NCI-H1048 (cell line): ENCODE measurements at places on chromosomes 4 and X.
A peak's percentile ranks its signal among the peaks of the same experiment; 100 is the strongest.

DNA sequence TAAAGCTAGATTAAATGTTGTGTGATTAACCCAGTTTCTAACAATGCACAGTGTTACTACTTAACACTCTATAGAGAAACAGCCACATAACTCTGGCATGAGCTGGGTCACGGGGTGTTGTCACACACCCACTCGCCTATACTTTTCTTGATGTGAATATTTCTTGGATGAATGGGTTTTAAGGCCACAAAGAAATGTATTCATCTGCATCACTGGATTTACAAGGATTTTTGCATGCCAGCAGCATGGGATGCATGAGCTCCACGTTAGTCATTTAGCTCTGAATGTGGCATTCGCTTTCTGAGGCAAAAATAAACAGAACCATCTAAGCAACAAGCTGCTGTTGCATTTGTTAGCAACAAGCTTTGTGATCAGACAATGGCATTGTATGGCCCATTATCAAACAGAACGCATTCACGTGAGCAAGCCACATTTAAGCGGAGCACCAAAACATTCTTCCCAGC is 89.7 kb downstream of the LRP2BP start:
- DNase-seq, result peak; percentile 55

DNA sequence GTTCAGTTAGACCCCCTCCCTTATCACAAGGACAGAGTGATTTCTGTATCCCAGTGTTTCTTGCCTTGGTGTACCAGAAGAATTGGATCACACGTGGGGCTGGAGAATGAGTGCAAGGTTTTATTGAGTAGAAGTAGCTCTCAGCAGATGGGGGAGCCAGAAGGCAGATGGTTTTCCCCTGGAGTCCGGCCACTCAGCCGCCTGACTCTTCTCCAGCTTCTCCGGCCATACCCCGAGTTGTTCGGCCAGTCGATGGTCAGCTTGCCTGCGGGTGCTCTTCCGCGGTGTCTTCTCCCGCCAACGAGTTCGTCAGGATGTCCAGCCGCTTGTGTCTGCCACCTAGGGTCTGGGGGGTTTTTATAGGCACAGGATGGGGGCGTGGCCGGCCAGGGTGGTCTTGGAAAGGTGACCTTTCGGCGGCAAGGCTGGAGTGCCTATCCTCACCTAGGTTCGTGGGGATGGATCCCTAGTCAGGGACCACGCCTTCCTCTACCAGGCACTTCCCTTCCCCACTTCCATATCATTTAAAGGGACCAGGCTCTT is 14.5 kb downstream of the GAB1 start:
- DNase-seq, result no peak

- no peak for DNase-seq
Measured at GRCh38 chrX:302975-303374, 15.6 kb downstream of the GTPBP6 start.

GRCh38 chrX:26597981-26598380 is 382.0 kb downstream of the MAGEB5 start:
- no peak for DNase-seq

- no peak for DNase-seq
Measured at GRCh38 chr4:8914461-8915171, 43.0 kb upstream of the HMX1 start.

GRCh38 chr4:53929955-53930798 is 134.2 kb downstream of the CHIC2 start:
- DNase-seq, result peak; percentile 52

- no peak for DNase-seq
Measured at GRCh38 chrX:99001286-99001685, 1408.8 kb downstream of the PCDH19 start.

DNA sequence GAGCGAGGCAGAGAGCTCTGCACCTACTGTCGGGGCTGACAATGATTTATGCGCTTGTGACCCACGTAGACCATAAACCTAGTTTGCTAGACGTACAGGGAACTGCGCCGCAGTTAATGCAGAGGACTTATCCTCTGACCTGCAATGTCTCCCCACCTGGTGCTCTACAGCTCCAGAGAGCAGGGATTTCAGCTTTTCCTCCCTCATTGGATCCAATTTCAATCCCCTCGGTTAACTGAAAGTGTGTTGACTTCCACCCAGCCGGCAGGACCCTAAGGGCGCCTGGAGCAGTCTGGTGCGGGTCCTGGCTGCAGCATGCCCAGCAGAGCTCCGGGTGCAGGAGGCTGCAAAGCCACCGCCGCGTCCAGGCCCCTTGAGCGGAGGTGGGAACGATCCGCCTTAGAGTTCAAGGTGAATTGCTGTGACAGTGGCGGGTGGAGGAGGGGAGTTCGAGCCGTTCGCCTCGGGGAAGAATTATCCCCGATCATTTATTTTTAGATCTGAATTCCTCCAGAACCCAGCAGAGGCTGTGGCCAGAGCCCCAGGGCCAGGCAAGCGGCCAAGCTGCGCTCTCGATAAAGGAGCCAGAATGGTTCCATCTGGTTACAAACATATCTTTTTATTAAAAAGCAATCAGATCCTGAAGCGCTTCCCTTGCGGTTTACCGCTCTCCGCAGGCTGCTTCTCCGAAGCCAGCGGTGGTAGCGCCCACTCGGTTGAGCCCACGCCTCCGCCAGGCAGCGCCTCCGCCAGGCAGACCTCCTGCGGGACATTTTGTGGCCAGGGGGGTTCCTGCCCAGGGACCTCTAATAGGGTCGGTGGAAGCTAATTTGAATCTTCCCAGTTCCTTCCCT is 66.0 kb downstream of the FBXO8 start:
- no peak for DNase-seq

DNA sequence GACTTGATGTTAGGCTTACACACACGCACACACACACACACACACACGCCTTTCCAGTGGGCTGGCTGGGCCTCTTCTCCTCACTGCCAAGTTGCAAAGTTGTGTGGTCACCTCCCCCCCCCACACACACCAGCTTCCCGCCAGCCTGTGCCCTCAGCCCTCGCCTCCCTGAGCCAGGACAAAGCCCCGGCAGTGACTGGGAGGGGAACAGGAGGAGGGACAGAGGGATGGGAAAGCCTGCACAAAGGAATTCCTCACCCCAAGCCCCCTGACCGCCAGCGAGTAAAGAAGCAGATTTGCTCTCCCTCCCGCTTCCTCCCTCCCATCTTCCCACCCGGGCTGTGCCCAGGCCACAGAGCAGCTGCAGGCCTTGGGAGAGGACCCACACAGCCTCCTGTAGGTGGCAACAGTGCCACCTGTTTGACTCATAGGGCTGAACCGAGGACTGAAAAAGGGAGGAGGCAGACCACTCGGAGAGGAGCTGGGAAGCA is at the start of gene GDPD2:
Gene GDPD2, plus strand, starts transcription at position 464 of the 491 bp plus-strand sequence. CDS start 1,671 bp downstream, outside the sequence.
- no peak for DNase-seq

DNA sequence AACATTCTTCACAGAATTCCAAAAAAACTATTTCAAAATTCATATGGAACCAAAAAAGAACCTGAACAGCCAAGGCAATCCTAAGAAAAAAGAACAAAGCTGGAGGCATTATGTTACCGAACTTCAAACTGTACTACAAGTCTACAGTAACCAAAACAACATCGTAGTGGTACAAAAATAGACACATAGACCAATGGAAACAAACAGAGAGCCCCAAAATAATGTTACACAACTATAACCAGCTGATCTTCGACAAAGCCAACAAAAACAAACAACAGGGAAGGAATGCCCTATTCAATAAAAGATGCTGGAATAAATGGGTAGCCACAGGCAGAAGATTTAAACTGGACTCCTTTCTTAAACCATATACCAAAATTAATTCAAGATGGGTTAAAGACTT is 1189.6 kb downstream of the PCDH18 start:
- no peak for DNase-seq

DNA sequence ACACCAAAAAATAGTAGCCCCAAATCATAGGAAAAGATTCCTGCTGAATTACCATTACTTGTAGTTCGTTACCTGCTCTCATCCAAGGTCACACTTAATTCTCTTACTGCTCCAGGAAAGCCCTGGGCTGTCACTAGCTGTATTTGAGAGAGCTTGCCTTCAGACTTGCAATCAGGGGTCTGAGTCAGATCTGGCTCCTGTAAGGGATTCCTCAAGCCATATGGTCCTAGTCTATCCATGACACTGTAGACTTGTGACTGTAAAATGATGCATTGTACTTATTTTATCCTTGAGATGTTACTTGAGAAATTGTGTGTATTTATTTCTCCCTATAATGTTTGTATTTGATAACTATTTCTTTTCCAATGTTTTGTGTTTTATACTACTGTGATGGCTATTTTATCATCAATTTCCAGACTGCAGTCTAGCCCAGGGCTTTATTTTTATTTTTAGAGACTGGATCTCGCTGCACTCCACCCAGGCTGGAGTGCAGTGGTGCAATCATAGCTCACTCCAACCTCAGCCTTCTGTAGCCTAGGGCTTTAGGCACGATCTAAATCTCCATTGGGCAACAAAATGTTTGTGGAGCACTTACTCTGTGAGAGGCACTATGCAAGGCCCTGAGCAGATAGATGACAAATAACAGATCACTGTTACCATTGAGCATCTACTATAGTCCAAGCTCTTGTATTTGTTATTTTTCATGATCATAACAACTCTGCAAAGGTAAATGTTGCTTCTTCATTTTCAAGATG is 24.2 kb downstream of the ERVMER34-1 start:
- no peak for DNase-seq

GRCh38 chr4:169397762-169398161 is 127.0 kb upstream of the SH3RF1 start:
- DNase-seq, result peak; percentile 48

DNA sequence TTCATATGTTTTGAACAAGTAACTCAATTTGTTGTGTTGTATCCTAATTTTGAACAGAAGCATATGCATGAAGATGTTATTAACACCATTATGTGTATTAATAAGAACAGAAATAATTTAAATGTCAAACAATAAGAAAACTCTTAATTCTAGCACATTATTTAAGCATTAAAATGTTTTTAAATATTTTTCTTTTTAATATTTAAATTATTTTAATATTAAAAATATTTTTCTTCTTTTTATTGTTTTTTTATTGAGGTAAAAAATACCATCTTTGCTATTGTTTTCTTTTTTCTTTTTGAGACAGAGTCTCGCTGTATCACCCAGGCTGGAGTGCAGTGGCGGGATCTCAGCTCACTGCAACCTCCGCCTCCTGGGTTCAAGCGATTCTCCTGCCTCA is 441.0 kb upstream of the GALNT7 start:
- no peak for DNase-seq

GRCh38 chr4:7124689-7125442 is 57.0 kb upstream of the GRPEL1 start:
- no peak for DNase-seq

DNA sequence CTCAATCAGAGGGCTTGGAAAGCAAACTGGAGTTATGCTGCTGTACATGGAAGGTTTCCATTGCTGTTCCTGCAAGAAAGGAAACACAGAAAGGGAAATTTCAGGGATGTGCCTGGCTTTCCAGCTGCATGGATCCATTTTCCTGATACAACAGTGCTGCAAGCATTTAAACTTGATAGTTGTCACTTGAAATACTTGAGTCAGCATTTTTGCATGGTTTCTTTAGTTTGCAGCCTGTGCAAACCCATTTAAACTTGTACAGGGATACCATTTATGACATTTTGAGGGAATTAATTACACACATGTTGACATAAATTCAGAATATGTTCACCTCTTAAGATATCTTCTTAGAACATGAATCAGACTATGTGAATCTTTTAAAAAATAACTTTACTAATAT is 131.1 kb upstream of the RASGEF1B start:
- no peak for DNase-seq

DNA sequence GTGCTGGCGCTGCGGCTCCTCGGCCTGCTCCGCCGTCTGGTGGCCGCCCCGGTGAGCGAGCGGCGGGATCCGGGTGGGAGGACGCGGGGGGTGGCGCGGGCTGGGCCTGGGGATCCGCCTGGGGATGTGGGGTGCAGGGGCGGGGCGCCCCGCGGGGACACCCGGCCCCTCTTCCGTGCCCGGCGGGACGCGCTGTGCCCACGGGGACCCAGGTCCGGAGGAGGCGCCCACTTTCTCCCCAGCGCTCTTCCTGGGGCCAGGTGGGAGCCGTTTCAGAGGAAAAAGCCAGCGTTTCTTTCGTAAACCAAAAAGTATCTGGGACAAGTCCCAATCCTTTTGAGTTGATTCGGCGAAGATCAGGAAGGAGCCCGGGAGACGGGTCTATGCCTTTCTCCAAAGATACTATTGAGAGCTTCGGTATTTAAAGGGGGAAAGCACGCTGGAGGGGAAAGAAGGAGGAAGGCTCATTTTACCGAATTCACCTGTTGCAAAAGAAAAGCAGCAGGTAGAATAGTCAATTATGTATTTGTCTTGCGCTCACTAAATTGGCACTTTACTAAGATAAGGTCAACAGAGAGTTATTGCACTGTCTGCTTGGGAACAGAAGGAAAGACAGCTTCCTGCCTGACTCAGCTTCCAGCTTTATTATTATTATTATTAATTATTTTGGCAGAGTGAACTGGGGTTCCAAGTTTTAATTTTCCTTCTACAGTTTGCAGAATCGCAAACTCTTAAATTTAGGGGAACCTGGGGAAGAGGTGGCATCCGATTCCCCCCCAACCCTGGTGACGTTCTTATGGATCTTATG is 81.5 kb upstream of the CD99 start:
- no peak for DNase-seq

GRCh38 chr4:37802068-37802666 is 24.3 kb upstream of the PGM2 start:
- DNase-seq, result peak; percentile 52

- DNase-seq, result no peak
Measured at GRCh38 chr4:133711817-133712216, 489.8 kb downstream of the PABPC4L start.

DNA sequence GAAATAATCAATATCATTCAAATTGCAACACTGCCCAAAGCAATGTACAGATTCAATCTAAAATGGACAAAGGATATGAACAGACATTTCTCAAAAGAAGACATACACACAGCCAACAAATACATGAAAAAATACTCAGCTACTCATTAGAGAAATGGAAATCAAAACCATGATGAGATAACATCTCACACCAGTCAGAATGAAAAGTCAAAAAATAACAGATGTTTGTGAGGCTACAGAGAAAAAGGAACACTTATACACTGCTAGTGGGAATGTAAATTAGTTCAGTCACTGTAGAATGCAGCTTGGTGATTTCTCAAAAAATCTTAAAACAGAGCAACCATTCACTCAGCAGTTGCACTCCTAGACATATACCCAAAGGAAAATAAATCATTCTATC is 205.2 kb downstream of the DKK2 start:
- no peak for DNase-seq

DNA sequence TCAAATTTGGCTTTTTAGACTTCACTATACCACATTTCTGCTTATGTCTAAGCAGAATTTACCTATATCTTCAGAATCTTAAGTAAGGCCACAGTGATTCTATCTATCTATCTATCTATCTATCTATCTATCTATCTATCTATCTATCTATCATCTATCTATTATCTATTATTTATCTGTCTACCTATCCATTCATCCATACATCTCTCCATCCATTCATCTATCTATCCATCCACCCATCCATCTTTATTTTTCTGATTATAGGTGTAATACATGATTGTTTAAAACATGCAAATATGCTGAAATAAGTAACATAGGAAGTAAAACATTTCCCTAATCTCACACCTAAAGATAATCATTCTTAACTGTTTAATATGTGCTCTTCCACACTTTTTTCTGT is 18.8 kb downstream of the ADGRG4 start:
- DNase-seq, result no peak
